Breast epithelium (tissue), 4 donors: ENCODE measurements at places on chromosomes 11 and 22.

- DNase-seq = no peak
These were observed 113.8 kb downstream of the NECTIN1 start for GRCh38 chr11:119615003-119615881.

DNA sequence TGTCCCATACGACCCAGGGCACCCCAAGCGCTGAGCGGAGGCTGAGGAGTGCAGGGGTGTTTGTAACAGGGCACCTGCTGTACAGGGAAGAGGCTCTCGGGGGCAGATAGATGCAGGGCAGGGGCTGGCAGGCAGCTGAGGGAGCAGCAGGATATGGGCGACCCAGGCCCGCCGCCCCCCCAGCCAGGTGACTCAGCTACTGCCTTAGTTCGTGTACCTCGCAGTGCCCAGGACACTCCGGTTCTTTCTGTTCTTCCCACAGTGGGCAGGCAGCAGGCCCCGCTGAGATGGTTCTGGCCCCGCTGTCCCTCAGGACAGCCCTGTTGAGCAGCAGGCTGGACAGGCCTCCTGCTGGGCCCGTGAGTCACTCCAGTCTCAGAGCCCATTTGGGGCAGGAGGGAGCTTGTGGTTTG is 16.2 kb downstream of the PHLDA2 start:
- no peak for DNase-seq

DNA sequence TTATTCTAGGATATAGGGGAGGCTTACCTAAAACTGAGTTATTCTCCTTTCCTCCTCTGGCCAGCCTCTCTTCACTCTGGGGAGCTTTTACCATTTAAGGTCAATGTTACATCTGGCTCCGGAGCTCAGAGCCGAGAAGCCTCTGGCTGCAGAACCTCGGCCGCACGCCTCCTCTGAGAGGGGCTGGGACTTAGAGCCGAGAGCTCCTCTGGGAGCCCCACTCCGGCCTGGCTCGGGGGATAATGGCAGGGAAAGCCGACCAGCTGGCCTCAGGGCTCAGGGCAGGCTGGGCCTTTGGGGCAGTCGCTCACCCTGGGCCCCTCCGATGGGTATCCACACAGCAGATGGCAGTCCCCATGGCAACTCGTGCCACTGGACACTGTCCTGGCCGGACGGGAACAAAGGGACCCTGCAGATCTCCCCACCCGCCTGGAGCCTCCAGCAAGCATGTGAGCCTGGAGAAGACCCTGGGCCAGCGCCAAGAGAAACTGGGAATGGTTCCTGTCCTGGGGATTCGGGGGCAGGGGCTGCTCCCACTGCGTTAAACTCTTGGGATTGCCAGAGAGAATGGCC is at the start of gene IRAG1:
IRAG1 (minus strand) TSS at position 247 of the 573 bp plus-strand sequence; CDS start at position 94, 153 bp downstream.
- DNase-seq = peak; percentile 54

DNA sequence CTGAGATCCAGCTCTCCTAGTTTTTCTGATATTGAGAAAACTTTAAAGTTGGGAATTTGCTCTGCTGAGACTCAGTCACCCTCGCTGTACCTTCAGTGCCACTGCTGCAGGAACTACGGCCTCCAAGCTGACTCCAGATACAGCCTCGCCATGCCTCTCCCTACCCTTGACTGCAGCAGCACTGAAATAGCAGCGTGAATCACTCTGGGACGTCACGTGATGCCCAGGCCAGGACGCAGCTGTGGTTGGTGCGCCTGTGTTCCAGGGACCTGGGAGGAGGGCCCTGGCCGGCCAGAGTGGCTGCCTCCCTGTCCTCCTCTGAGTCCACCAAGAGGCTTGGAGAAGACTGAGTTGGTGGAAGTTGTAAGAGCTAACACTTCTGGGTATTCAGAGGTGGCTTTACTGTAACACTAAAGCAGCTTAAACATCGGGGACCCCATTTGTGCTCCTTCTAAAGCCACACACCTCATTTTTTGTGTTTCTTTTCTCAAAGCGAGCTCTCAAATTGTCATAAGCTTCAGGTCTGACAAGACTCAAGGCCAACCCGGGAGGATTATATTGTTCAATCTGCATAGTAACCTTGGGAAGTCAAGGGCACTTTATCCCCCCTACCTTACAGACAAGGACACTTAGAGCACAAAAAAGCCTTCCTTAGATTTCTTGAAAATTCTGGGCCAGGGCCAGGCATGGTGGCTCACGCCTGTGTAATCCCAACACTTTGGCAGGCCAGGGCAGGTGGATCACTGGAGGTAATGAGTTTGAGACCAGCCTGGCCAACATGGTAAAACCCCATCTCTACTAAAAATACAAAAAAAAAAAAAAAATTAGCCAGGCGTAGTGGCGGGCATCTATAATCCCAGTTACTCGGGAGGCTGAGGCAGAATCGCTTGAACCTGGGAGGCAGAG is 4.2 kb upstream of the STIP1 start:
- peak; percentile 87 for DNase-seq

DNA sequence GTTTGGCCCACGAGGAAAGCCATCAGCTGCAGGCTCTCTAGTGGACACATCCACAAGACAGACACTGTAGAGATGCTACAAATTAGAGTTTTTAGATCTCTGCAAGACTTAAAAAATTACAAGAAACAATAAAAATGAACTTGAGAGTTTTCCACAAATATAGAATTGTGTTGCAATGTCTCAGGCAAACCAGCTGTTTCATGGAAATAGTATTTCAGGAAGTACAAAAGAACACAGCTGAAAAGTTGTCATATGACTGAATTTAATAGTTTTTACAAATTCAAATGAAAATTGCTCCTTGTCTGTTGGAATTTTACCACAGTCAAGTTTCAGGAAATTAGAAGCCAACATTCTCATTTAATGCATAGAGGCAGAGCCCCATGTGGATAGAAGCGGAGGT is 184.5 kb upstream of the PITPNB start:
- no peak for DNase-seq

- no peak for DNase-seq
These were observed 22.7 kb downstream of the OOSP3 start for GRCh38 chr11:59901306-59901705.

GRCh38 chr11:66459138-66459778 is 7.4 kb upstream of the PELI3 start:
- DNase-seq = no peak

DNA sequence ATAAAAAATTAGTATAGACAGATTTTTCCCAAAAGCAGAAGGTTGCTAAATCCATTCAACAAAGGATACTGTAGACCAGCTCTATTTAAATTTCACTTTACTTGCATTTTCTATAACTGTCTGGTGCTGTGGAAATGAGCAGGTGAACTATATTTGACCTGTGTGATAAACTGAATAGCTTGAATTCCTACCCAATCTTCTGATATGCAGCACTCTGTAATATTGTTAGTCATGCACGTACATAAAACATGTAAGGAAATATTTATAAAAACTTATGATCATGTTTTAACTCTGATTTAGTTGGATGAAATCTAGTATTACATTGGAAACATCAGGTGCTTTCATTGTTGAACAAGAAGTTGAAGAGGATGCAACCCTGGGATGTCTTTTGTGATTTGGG is 213.6 kb downstream of the DBX1 start:
- DNase-seq = no peak

DNA sequence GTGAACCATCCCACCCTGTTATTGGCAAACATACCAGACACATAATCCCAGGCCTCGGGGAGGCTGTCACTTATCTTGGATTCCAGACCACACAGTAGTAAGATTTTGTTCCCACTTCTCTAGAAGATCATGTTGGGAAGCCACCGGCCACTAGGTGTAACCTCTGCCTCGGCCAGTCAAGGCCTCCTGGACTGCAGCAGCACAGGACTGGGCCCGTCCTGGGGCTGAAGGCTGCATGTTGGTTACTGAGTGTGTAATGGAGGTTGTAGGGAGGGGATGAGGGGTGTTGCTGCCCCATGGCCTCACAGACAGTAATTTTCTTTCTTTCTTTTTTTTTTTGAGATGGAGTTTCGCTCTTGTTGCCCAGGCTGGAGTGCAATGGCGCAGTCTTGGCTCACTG is 92.4 kb upstream of the SYT13 start:
- no peak for DNase-seq

DNA sequence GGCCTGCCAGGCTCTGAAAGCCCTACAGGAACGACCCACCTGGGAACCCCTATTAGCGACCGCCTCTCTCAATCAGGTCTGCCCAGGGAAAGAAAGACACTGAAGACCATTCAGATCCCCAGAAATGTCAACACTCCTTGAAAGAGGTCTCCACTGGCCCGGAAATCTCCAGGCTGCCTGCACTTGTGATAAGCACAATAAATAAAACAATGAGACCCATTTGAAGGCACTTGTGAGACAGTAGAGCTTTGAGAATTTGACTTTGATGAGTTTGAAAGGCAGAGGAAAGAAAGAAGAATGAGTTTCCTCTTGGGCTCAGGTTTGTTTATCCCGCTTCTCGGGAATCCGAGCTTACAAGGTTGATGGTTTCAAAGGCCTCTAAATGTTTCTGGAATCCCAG is 416.3 kb downstream of the BUD13 start:
- no peak for DNase-seq

- no peak for DNase-seq
These were observed 13.4 kb downstream of the CHEK1 start for GRCh38 chr11:125638315-125638714.

DNA sequence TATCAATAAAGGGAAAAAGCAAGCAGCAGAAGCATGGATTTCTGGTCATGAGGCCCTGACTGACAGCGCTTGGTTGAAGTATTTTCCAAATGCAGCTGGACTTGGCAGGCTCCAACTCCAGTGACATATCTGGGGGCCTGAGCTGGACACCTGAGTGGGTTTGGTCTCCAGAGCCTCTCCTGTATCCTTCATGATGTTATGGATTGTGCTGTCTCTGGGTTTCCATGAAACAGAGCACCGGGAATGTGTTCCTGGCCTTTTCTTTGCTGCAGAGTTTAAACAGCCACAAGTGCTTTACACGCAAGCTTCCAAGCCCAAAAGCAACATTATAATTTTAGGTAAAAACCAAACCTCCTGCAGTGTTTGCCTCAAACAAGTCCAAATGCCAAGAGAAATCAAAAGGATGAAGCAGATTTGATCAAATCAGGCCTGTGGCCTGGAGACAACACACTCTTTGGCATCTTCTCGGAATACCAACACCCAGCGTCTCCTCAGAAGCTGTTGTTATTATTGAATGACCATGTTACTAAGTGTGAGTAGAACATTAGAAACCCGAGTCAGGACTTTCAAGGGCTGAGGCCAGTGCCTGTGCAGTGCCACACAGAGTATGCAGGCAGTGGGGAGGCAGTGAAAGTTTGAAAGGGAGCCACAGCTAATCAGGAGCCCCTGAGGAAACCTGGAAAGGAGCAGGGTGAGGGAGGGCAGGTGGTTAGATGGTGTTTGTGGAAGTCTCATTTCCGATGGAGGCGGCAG is 42.0 kb downstream of the ME3 start:
- no peak for DNase-seq
